Calu3 (cell line): ENCODE measurements at places on chromosomes 2 and 18. TPM values are rescaled to one million over a fixed set of nuclear protein-coding genes. Genes with fewer than 3 reads are reported as not detected.

DNA sequence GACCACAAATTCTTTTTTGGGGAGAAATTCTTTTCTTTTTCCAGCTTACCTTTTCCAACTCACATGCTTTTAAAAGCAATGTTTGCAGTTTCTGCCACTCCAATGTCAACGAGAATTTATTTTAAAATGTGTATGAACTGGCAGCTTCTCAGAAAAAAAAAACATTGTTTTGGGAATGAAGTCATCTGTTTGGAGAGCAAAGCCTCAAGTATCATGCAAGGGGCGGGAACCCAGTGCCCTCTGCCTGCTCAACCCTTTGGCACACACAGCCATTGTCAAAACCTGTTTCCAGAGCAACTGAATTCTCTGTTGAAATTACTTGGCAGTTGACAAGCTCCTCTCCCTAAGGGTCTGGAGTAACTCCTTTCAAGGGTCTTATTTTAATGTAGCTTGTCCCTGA lies 128.5 kb downstream of the QPCT start:
- H3K27ac ChIP-seq = no peak overlapping the region
- H3K27me3 ChIP-seq = no peaks in the 10 kb centered on the region
- peak; percentile 30 for DNase-seq
- peaks cover 8% of the 10 kb centered on the region for H3K4me1 ChIP-seq

GRCh38 chr2:183214680-183215079 lies 90.4 kb downstream of the NUP35 start:
- H3K36me3 ChIP-seq = no peaks in the 10 kb centered on the region
- H3K4me3 ChIP-seq = no peak overlapping the region
- no peaks in the 10 kb centered on the region for H3K4me1 ChIP-seq
- DNase-seq = no peak
- no peak overlapping the region for H3K27ac ChIP-seq
- H3K27me3 ChIP-seq = no peaks in the 10 kb centered on the region

- DNase-seq = no peak
- peaks cover 17% of the 10 kb centered on the region for H3K36me3 ChIP-seq
- no peak overlapping the region for H3K27ac ChIP-seq
- no peaks in the 10 kb centered on the region for H3K4me1 ChIP-seq
- H3K27me3 ChIP-seq = no peaks in the 10 kb centered on the region
- no peak overlapping the region for H3K4me3 ChIP-seq
These were observed 21.9 kb upstream of the MTERF4 start for GRCh38 chr2:241123816-241124536.

- peaks cover 14% of the 10 kb centered on the region for H3K27me3 ChIP-seq
- H3K27ac ChIP-seq = no peak overlapping the region
- H3K4me3 ChIP-seq = no peak overlapping the region
- DNase-seq = no peak
- no peaks in the 10 kb centered on the region for H3K4me1 ChIP-seq
These were observed 568.3 kb upstream of the MEX3C start for GRCh38 chr18:51765606-51766360.

GRCh38 chr2:8628179-8628865 lies 53.5 kb upstream of the ID2 start:
- peak overlapping the region; percentile 52 for H3K4me3 ChIP-seq
- peaks cover 10% of the 10 kb centered on the region for H3K36me3 ChIP-seq
- no peaks in the 10 kb centered on the region for H3K27me3 ChIP-seq
- peaks cover 55% of the 10 kb centered on the region for H3K4me1 ChIP-seq

DNA sequence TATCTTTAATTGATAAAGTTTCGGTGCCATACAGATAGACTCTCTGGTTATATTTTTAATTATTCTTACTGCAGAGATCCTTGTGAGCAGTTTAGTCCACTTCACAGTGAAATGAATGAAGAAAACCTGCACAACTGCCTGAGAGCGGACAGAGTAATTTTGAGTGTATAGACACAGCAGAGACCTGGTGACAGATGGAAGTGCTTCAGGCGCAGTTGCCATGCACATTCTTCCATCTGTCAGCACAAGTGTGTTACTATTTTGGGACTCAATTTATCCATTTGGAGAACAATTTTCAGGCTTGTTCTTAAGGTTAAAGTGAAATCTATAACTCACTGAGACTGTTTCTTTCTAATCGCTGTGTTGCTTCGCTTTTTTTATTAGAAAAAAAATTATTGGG lies 147.8 kb upstream of the SPHKAP start:
- H3K27me3 ChIP-seq = no peaks in the 10 kb centered on the region
- no peaks in the 10 kb centered on the region for H3K36me3 ChIP-seq
- DNase-seq = no peak
- no peak overlapping the region for H3K4me3 ChIP-seq
- no peak overlapping the region for H3K27ac ChIP-seq

DNA sequence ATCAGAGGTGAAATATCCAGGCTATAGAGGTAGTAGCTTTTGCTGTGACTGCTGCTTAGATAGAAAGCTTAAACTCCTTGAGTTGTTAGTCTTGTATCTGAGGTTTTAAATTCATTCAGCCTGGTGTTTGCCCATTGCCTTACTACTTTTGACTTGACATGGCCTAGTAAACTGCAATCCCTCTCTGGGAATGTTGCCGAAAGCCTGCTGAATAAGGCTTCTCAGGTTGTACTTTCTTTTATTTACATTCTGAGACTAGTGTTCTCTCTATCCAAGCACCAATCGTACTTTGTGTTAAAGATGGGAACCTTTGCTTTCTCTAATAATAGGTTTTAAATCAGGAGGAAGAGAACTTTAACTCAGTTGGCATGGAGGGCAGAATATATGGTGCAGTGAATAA lies 357.6 kb upstream of the CWC22 start:
- no peak overlapping the region for H3K4me3 ChIP-seq
- H3K27me3 ChIP-seq = no peaks in the 10 kb centered on the region
- no peak for DNase-seq

DNA sequence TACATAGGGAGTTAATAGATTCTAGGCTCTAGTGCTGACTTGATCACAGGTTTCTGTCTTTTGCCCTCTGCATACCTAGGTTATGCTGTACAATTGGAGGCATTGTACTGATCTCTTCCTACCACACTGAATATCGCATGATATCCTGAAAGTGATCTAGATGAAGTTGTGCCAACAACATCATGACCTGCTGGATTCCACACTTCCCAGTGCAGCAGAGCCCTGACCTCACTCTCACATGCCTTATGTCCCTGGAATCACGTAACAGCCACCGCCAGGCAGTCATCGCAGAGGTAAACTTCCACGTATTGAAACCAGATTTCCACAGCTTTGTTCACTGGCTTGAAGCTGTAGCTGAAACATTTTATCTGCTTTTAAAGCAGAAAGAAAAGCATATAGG lies 214.0 kb downstream of the ANKRD30B start:
- H3K4me3 ChIP-seq = no peak overlapping the region
- DNase-seq = no peak
- H3K4me1 ChIP-seq = no peaks in the 10 kb centered on the region
- no peak overlapping the region for H3K27ac ChIP-seq
- H3K36me3 ChIP-seq = no peaks in the 10 kb centered on the region

DNA sequence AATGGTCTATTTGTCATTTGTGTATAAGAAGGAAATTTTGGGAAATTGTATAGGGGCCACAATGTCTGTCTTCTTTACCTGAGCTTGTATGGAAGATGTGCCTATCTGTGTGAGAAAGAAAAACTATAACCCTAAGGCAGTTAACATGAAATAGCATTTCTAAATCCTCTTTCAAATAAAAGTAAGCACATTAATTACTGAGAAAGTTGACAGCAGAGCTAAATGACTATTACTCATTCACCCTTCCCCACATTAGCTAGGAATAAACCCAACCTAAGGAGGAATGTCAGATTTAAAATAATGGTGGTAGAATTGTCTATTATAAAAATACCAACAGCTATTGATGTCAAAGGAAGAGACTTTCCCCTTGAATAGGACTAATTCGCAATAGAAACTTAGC lies 56.2 kb downstream of the SLC38A11 start:
- peaks cover 56% of the 10 kb centered on the region for H3K4me1 ChIP-seq
- H3K4me3 ChIP-seq = no peak overlapping the region
- H3K27ac ChIP-seq = peak overlapping the region; percentile 81

DNA sequence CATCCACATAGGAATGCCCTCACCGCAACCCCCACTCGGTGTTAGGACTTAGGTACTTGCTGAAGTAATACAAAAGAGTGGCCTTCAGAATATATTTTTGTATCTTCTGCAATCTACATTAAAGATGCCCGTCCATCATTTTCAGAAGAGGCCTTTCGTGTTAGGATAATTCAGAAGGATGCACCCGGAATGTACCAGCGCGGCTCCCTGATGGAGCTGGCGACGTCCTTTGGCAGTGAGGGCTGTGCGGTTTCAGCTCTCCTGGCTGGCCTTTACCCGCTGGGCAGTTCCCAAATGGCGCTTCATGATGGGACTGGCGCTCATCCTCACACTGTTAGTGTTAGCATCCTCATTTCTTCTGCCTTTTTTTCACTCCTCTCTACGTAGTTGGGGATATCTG lies 15.3 kb downstream of the TWIST2 start:
- H3K27ac ChIP-seq = no peak overlapping the region
- no peak for DNase-seq
- H3K4me1 ChIP-seq = peaks cover 31% of the 10 kb centered on the region
- peaks cover 7% of the 10 kb centered on the region for H3K36me3 ChIP-seq
- peaks cover 14% of the 10 kb centered on the region for H3K27me3 ChIP-seq

GRCh38 chr18:1658908-1659566 lies 754.4 kb downstream of the ADCYAP1 start:
- no peaks in the 10 kb centered on the region for H3K4me1 ChIP-seq
- H3K4me3 ChIP-seq = no peak overlapping the region
- no peaks in the 10 kb centered on the region for H3K27me3 ChIP-seq
- H3K36me3 ChIP-seq = no peaks in the 10 kb centered on the region
- no peak for DNase-seq
- H3K27ac ChIP-seq = no peak overlapping the region

GRCh38 chr2:130917006-130917688 lies 80.4 kb downstream of the ARHGEF4 start:
- DNase-seq = no peak
- H3K36me3 ChIP-seq = peaks cover 5% of the 10 kb centered on the region
- H3K27ac ChIP-seq = no peak overlapping the region
- H3K4me1 ChIP-seq = no peaks in the 10 kb centered on the region
- no peaks in the 10 kb centered on the region for H3K27me3 ChIP-seq

DNA sequence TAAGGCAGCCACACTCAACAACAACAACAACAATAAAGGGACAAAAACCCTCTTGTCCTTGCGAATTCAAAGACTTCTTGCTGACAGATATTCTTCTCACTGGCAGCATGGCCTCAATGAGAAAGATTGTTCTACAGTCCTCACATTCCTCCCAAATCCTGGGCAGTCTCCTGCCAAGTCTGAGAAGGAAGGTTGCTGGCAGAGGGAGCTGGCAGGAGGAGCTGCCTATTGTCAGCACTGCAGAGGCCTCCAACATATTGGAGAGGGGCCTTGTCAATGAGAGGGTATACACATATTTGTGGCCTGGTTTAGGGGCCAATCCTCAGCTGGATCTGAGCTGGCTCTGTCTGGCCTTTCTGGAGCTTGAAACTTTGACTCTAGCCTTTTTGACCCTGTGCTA lies 63.5 kb downstream of the LAMA3 start:
- no peak overlapping the region for H3K4me3 ChIP-seq
- H3K27ac ChIP-seq = no peak overlapping the region
- H3K4me1 ChIP-seq = peaks cover 9% of the 10 kb centered on the region
- no peak for DNase-seq
- no peaks in the 10 kb centered on the region for H3K36me3 ChIP-seq

- no peaks in the 10 kb centered on the region for H3K4me1 ChIP-seq
- peaks cover 12% of the 10 kb centered on the region for H3K27me3 ChIP-seq
- peak; percentile 2 for DNase-seq
These were observed 5.9 kb upstream of the ATP5MC3 start for GRCh38 chr2:175187378-175187777.

DNA sequence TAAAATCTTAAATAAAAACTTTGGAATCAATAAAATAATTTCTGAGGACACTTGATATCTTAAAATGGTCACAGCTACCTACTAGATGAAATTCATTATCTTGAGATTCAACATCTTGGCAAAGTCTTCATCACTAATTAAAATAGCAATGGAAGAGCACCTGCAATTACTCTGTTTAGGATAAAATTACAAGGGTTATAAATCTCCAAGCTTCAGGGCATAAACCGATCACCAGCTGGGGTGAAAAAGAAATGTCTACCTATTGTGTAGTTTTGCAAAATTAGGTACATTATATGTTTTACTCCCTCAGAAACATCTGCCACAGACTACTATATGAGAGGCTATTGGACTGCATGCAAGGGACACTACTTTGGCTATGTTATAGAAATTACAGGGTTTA lies 327.1 kb downstream of the CCDC178 start:
- no peak overlapping the region for H3K4me3 ChIP-seq
- peaks cover 41% of the 10 kb centered on the region for H3K4me1 ChIP-seq
- H3K27ac ChIP-seq = no peak overlapping the region
- H3K27me3 ChIP-seq = no peaks in the 10 kb centered on the region
- DNase-seq = no peak

GRCh38 chr18:2173486-2173885 lies 397.8 kb downstream of the METTL4 start:
- H3K4me1 ChIP-seq = peaks cover 23% of the 10 kb centered on the region
- H3K27me3 ChIP-seq = no peaks in the 10 kb centered on the region
- H3K27ac ChIP-seq = no peak overlapping the region
- no peak overlapping the region for H3K4me3 ChIP-seq
- peak; percentile 29 for DNase-seq

DNA sequence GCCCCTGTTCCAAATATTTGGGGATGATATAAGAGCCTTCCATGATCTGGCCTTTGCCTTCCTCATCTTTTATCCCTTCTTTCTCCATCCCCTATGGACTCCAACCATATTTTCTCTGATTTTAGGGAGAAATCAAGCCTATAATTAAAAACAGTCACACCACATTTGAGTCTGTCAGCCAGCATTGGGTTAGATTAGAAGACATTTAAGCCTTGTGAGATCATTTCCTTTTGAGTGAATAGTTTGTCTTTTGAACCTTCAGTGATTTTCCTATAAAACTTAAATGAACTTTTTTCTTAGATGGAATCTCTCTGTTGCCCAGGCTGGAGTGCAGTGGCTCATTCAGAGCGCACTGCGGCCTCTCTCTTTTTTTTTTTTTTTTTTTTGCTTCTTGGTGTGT lies 7.6 kb upstream of the C18orf32 start:
- H3K4me1 ChIP-seq = peaks cover 21% of the 10 kb centered on the region
- no peak for DNase-seq
- peaks cover 30% of the 10 kb centered on the region for H3K36me3 ChIP-seq

GRCh38 chr2:109326306-109326705 lies 197.3 kb downstream of the SH3RF3 start:
- H3K36me3 ChIP-seq = no peaks in the 10 kb centered on the region
- H3K27me3 ChIP-seq = peaks cover 100% of the 10 kb centered on the region
- H3K4me1 ChIP-seq = no peaks in the 10 kb centered on the region
- no peak overlapping the region for H3K27ac ChIP-seq
- no peak for DNase-seq
- no peak overlapping the region for H3K4me3 ChIP-seq

- no peak overlapping the region for H3K4me3 ChIP-seq
- DNase-seq = no peak
- no peaks in the 10 kb centered on the region for H3K27me3 ChIP-seq
- H3K4me1 ChIP-seq = peaks cover 30% of the 10 kb centered on the region
- H3K27ac ChIP-seq = no peak overlapping the region
- H3K36me3 ChIP-seq = peaks cover 8% of the 10 kb centered on the region
These were observed 147.2 kb downstream of the PKP4 start for GRCh38 chr2:158603986-158604385.

Gene ANTXR1
- total RNA-seq = 0.66 and 0.86 TPM in 2 replicates

Gene FIGN
- 8.4 and 9.1 TPM in 2 replicates for total RNA-seq

Gene TRIB2
- total RNA-seq = 6.2 and 6.4 TPM in 2 replicates

Gene SP140
- 10.9 and 13.0 TPM in 2 replicates for total RNA-seq

Gene RAX
- total RNA-seq = not detected in 2 replicates

Gene RTKN
- total RNA-seq = 97.6 and 103 TPM in 2 replicates

Gene ASB18
- not detected in 2 replicates for total RNA-seq

Gene BOLL
- not detected in 2 replicates for total RNA-seq

Gene COL4A3
- total RNA-seq = 17.6 and 20.2 TPM in 2 replicates

Gene SS18
- 86.6 and 89.9 TPM in 2 replicates for total RNA-seq
